ENCODE measurements at places on chromosomes 13 and 19. TPM values are rescaled to one million over a fixed set of nuclear protein-coding genes. Genes with fewer than 3 reads are reported as not detected.

The KLF5 gene
- total RNA-seq: 53.7 TPM

The LILRA1 gene
- not detected for total RNA-seq

The RHPN2 gene
- 21.8 TPM for total RNA-seq

The APOE gene
- total RNA-seq: 3.6 TPM

The IGFL2 gene
- not detected for total RNA-seq

The RGL3 gene
- 23.5 TPM for total RNA-seq

The ZNF547 gene
- 3.2 TPM for total RNA-seq

The KANK3 gene
- total RNA-seq: 0.87 TPM

The ZNF69 gene
- 2.7 TPM for total RNA-seq

The MRPS31 gene
- total RNA-seq: 13.3 TPM

The HOMER3 gene
- total RNA-seq: 118 TPM
